ENCODE measurements at places on chromosomes 2 and 18.
A peak's percentile ranks its signal among the peaks of the same experiment; 100 is the strongest.

- DNase-seq, result no peak
These were observed 79.3 kb downstream of the TGFA start for GRCh38 chr2:70474256-70474848.

DNA sequence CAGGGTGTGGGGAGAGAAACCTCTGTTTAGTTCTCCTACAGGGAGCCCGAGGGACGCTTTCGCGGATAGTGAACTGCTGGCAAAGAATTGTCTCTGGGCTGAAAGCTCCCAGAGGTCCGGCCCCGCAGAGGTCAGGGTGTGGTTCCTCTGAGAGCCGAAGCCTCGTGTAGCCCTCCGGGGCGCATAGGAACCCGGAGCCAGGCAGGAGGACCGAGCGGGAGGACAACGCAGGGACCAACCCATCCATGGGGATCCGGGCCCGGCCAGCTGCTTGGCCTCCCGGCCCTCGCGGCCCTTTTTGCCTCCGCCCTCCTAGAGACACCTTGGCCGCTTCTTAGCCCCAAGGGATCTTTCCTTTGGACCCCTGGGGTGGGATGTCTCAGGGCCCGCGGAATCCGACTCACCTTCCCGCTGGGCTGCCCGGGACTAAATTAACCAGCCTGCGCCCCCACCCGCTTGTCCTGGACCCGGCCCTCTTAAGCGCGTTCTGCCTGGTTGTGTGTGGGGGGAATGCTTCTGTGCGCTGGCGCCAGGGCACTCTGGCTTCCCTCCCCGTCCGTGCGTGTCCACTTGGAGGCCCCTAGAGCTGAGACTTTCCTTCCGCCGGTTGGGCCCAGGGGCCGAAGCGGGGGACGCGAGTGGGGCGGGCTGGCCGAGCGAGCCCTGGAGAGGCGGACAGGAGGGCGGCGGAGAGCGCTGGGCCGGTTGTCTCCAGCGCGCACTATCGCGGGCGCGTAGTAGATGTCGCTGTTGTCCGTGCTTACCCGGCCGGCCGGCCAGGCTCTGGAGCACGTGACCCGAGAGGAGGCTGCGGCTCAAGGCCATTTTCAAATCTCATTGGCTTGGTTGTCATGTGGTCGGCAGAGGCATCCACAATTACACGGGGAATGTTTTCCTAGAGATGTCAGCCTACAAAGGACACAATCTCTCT lies at the start of gene HOXD10:
Gene HOXD10 (plus strand): TSS at position 896 of the 931 bp plus-strand sequence. CDS start 56 bp downstream, outside the sequence.
- DNase-seq, result peak; percentile 98

DNA sequence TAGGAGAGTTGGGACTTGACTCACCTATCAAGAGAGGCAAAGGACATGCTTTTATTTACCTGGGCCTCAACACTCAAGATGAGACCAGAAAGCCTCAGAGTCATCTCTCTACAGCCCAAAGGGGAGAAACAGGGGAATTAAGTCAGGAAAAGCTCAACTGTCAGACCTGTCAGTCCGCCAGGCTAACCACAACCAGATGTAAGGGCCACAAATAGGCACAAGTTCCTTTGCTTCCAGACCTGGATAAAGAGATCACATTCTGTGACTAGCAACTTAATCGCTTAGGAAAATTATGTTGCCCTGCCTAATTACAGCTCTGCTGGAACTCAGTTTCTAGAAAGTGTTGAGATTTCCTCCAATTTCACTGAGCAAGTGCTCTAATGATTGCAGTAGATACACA lies 67.9 kb downstream of the ANKRD44 start:
- DNase-seq, result no peak

DNA sequence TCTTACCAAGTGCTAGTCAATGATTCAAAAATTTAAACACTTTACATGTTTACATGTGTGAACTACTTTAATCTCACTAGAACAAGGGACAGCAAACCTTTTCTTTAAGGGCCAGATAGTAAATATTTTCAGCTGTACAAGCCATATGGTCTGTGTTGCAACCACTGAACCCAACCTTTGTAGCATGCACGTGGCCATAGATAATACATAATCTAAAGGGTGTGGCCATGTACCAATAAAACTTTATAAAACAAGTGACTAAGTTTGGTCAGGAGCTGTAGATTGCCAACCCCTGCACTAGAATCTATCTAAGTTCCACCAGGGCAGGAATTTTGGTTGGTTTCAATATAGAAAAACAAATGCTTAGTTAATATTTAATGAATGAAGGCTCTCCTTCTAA lies 18.4 kb upstream of the SPRED2 start:
- no peak for DNase-seq

GRCh38 chr18:48887905-48888772 lies 62.6 kb downstream of the SMAD7 start:
- no peak for DNase-seq

- DNase-seq, result no peak
These were observed 86.0 kb downstream of the SPP2 start for GRCh38 chr2:234136461-234136860.

DNA sequence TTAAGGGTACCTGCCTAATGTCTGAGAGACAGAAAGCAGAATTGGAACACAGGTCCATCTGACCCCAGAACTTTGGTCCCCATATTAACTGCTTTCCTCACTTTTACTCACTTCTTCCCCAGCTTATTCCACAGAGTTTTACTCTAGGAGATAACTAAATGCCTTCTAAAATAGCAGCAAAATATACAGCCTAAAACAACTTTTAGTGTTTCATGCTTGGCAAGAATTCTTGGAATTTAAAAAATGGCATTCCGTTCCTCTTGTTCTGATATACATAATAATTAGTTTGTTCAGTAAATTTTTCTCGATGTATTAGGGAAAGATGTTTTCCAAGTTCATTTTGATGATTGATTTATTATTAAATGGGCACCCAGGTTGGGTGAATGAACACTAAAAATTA lies 151.9 kb downstream of the FHOD3 start:
- no peak for DNase-seq

DNA sequence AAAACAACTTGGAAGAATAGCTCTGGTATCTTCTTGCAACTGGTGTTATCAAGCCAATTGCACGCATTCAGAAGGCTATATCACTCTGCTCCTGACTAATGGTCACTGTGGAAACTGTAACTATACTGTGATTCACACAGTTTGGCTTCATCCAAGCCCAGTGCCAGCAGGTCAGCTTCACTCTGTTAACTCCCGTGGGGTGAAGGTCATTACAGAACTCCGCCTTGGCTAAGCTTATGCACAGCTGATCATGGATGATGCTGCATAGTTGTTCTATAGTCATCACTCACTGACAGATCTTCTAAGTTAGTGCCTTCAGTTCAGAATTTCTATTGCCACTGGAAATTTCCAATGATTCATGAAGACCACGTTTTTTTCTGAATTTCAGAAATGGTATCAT lies 497.2 kb upstream of the NETO1 start:
- no peak for DNase-seq

DNA sequence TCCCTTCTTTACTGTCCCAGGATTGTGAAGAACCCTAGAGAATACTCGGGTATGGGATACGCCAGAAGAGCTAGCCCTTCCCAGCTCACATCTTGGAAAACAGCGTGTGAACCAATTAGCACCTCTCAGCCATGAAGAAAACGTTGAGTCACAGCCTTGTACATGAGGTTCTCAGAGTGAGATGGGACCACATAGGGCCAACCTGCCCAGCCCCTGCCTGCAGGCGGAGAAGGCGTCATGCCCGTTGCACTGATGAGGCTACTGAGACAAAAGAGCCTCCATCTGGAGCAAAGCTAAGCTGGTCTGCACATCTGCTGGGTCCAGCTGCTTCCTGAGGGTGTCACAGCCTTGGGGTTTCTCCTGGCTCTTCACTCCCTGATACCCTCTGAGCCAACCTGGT lies 92.2 kb downstream of the LBH start:
- no peak for DNase-seq

GRCh38 chr18:39513186-39513585 lies 1947.6 kb upstream of the CELF4 start:
- peak; percentile 61 for DNase-seq

DNA sequence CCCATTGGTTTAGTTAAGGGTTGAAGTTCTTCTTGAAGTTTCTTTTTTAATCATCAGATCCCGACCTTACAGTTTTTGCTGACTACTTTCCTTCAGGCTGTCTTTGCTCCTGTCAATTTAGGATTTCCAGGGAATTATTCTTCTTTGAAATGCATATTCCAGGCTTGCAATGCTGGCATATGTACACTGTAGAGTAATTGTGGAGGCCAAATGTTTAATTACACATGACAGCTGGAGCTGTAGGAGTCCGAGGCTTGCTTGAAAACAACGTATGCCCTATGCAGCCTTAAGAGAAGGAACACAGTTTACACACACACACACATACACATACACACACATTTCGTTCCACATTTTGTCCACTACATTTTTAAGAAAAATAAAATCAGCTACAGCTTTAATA lies 602.3 kb downstream of the TMEM182 start:
- DNase-seq, result no peak

DNA sequence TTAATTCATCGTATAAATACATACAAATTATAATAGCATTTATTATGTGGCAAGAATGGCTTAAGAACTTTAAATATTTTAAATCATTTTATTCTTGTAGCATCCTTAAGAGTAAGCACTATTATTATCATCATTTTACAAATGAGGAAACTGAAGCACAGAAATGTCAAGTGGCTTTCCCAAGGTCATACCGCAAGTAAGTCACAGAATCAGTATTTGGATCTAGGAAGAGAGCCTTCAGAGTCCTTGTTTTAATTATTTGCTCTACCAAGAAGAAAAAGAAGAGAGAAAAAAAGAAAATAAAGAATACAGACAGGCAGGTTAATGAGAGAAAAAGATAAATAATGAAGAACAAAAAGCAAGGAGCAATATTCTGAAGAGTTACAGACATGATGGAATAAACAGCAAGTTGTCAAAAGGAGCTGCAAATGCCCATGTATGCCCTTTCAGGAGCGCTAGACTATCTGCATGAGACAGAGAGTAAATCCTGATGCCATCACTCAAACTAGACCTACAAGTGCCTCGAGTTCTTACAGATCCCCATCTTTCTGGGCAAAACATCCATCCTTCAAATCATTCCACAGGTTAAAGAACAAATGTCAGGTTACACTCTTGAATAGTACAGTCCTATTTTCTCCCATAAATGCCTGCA lies 57.8 kb upstream of the ETAA1 start:
- DNase-seq, result no peak

DNA sequence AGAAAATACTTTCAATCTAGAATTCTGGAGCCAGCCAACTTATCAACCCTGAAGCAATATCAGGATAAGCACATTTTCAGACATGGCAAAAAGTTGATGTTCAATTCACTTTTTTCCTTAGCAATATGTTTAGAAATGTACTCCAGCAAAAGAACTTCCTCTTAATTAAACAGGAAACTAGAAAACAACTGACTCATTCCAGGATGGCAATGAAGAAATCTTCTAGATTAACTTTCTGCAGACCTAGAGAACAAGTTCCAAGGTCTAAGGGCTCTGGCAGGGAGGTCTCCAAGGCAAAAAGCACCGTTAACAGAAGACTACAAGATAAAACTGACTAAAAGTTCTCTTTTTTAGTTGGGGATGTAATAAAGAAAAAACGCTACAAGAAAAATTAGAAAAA lies 69.2 kb upstream of the VWC2L start:
- DNase-seq, result no peak

DNA sequence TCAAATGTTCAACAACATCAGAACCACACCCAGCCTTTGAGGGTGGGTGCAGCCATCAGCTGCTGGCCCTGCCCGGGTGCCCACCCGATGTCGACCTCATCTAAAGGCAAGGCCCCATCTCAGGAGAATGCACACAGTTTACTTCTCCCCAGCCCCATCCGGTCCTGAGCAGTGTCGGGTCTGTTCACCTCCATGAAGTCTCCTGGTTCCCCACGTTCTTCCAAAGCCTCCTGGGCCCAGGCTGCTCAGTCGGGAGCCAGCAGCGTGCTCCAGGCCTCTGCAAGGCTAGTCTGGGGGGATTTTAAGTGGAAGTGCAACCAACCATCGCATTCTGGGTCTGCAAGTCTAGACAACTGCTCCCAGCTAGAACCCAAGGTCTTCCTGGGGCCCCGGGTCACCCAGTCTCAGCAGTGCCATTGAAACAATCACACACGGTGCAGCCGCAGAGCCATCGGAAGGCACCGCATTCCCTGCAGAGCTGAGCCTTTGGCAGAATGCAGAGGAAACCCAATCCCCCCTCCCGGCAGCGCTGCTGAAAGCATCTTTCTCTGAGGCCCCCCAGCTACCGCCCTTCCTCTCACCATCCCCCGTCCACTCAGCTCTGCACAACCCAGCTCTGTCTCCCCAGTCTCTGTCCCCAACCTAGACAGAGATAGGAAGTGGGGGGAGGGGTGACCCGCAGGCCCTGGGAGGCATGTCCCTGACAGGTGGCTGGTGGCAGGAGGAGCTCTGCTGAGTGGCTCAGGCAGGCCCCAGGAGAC lies 8.5 kb downstream of the ESPNL start:
- no peak for DNase-seq

GRCh38 chr18:10519366-10519765 lies 6.5 kb upstream of the NAPG start:
- no peak for DNase-seq

DNA sequence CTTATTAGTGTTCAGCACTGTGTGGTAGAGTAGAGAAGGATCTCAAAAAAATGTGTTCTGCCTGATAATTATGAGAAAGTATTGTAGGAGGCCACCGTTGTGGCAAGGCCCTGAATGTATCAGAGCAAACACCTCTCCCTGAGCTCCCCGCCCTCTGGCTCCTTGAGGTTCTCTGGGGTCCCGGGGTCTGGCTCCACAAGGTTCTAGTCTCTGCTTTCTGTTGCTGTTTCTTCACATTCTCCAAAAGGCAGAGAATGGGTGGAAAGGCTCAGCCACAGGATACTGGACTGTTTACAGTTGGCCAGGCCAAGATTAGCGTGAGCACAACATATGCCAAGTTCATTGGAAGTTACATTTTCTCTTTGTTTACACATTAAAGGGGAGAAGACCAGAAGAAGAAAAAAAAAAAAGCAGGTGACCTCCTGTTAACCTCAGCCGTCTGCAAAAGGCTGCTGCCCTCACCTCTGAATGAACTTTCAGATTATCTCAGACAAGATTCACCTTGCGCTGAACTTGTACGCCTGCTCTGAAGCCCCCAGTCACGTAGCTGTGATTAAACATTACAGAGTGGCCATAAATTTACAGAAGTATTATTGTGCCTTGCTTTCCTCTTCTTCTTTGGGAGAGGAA lies 56.6 kb upstream of the CYP26B1 start:
- peak; percentile 10 for DNase-seq

DNA sequence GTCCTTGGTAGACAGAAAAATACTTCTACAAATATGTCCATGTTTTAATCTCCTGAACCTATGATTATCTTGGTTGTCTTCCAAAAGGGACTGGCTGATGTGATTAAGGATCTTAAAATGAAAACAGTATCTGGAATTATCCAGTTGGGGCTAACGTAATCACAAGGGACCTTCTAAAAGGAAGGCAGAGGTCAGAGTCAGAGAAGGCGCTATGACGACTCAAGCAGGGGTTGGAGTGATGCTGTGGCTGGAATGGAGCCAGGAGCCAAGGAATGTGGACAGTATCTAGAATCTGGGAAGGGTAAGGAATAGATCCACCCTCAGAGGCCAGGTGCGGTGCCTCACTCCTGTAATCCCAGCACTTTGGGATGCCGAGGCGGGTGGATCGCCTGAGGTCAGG lies 4.2 kb upstream of the USP14 start:
- no peak for DNase-seq
